ENCODE measurements at places on chromosomes 2 and 18.

GRCh38 chr2:163625632-163626031, 110.2 kb downstream of the FIGN start:
- DNase-seq: no peak

GRCh38 chr18:8515142-8515865, 93.9 kb upstream of the RAB12 start:
- no peak for DNase-seq

- DNase-seq: no peak
Observed at GRCh38 chr2:227802882-227803281, 10.8 kb upstream of the CCL20 start.

- no peak for DNase-seq
Observed at GRCh38 chr2:128716299-128716721, 397.6 kb upstream of the HS6ST1 start.

- no peak for DNase-seq
Observed at GRCh38 chr2:5913711-5914395, 221.7 kb downstream of the SOX11 start.

GRCh38 chr18:37420315-37420880, 145.2 kb downstream of the CELF4 start:
- DNase-seq: no peak

DNA sequence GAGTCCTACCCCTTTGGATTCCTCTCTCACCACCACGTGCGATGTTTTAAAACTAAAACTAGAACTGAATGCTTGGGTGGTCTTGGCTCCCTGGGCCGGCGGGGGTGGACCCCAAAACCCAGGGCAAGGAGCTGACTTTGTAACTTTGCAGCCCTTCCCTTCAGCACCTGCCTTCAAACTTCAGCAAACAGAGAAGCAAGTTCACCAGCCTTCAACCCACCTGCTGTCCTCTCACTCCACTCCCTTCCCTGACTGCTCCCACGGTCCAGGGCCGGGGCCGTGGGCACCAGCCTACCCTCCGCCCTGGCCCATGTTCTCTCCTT, 54.5 kb downstream of the COL6A3 start:
- no peak for DNase-seq

GRCh38 chr2:62254424-62255266, 58.7 kb downstream of the B3GNT2 start:
- DNase-seq: no peak

- no peak for DNase-seq
Observed at GRCh38 chr2:176819306-176819705, 393.3 kb upstream of the HNRNPA3 start.

GRCh38 chr2:22326250-22326649, 1058.7 kb upstream of the KLHL29 start:
- DNase-seq: no peak

GRCh38 chr2:3341336-3341735, 36.3 kb downstream of the EIPR1 start:
- DNase-seq: no peak

DNA sequence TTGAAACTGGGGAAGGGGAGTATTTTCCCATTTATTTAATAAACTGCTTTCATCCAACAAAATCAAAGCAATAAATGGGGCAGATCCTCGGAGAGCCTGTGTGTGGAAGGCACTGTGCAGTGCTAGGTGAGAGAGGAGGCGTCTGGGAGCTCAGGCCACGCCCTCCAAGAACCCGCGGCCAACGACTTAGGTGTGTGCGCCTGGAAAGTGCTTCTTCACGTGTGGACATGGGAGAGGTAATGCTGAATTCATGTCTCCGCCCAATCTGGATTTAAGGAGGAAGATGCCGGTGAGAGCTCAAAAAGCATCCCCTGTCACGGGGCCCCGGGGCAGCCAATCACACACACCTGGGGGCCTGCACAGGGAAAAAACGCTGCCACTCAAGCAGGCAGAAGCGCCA, 77.4 kb downstream of the HDAC4 start:
- no peak for DNase-seq

- DNase-seq: peak; percentile 85
Observed at GRCh38 chr2:240143801-240144648, 3.6 kb upstream of the OTOS start.

DNA sequence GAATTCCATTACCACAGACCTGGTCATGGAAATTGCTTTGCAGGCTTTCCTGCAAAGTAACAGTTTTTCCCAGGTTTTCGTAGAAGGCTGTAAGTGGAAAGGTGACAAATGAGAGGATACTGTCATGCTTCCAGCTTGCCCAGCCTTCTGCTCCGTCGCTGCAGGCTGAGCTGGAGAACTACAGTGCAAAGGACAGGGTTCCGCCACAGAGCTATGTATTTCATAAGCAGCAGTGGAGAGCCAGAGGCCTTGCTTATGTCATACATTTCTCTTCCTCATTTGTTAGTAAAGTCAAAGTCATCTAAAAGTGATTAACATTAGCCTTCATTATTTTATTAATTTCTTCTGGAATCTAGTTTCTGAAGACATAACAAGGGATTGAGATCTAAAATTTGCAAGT, 72.9 kb upstream of the RBM44 start:
- DNase-seq: no peak
